Left ventricle myocardium superior (tissue), 1 donor: ENCODE measurements at places on chromosomes 5 and 9. TPM values are rescaled to one million over a fixed set of nuclear protein-coding genes. Genes with fewer than 3 reads are reported as not detected.
A peak's percentile ranks its signal among the peaks of the same experiment; 100 is the strongest.

The CARTPT gene
- total RNA-seq, result not detected

- no peak for DNase-seq
Measured at GRCh38 chr5:168317521-168318147, 26.2 kb downstream of the WWC1 start.

DNA sequence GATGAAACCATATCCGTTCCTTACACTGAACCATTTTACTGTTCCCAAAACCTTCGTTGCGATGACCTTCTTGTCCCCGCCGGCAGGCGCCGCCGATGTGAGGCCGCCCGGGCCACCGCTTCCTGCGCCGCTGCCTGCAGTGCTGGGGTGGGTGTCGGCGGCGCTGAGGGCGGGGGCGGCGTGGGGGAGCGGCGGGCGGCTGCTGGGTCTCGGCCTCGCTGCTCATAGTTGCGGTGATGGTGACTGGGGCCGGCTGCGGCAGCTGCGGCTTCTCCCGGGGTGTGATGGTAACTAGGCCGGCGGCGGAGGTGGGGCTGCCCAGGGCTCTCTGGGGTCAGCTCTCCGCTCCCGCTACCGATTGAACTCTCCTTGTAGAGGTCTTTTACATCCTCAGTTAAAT is 14.1 kb upstream of the OR2S2 start:
- DNase-seq, result peak; percentile 52

GRCh38 chr9:70935856-70936255 is 185.6 kb downstream of the TRPM3 start:
- DNase-seq, result no peak

- DNase-seq, result no peak
Measured at GRCh38 chr5:94782383-94782782, 163.9 kb downstream of the SLF1 start.

- DNase-seq, result no peak
Measured at GRCh38 chr9:104774831-104775573, 11.1 kb downstream of the NIPSNAP3B start.
